ENCODE measurements at places on chromosomes 5 and 9.

GRCh38 chr5:110104726-110105669 is 415.3 kb downstream of the MAN2A1 start:
- no peak for DNase-seq

- no peak for DNase-seq
Measured at GRCh38 chr9:13445103-13445500, 165.6 kb upstream of the MPDZ start.

DNA sequence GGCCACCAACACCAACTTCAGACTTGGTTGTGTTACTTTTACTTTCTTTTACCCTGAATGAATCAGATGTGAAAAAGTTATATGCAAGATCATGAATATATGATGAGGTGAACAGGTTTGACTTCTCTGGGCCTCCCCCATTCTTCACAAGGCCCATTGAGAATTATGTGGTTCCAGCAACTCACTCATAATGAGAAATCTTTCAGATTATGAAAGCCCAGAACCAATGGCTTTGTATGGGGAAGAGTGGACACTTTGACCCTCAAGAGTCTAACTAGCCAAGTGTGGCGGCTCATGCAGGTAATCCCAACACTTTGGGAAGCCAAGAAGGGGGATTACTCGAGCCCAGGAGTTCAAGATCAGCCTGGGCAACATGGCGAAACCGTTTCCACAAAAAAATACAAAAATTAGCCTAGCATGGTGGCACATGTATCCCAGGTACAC is 16.1 kb upstream of the LNPEP start:
- DNase-seq, result no peak

- DNase-seq, result no peak
Measured at GRCh38 chr5:9641806-9642355, 11.7 kb upstream of the TAS2R1 start.

- no peak for DNase-seq
Measured at GRCh38 chr9:88808761-88809354, 182.4 kb upstream of the S1PR3 start.

DNA sequence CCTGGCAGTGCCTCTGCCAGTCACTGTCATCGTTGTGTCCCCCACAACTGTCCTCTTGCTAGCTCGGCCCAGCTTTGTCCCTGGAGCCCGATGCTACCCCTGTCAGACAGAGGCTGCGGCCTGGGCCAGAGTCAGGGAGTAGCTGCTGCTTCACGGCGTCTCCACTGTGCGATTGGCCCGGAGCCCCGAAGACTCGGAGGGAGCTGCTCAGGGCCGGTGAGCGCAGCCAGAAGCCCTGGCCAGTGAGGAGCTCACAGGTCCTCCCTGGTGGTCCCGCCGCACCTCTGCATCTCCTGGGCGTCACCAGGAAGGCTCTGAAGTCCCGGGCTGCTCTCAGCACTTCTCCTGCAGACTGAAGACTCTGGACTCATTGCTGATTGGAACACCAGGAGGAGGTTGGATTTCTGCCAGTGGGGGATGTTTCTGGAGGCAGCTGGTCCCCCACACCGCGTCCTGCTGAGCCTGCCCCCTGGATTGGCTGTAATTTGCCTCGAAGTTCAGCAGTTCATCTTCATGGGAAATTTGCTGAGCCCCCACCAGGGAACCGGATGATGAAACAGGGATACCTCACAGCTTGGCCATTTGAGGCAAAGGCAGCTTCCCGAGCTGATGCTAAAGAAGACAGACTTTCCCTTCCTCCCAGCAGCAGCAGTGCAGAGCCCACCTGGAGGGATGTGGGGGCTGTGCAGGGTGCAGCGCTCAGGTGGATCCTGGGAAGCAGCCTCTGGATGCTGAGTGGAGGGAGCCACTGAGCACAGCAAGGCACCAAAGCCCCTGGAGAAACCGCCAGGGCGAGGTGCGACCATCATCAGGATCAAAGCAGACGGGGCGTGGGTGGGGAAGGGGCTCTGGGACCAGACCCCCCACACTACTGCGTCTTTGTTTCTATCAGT is 45.6 kb downstream of the USP20 start:
- DNase-seq, result no peak

DNA sequence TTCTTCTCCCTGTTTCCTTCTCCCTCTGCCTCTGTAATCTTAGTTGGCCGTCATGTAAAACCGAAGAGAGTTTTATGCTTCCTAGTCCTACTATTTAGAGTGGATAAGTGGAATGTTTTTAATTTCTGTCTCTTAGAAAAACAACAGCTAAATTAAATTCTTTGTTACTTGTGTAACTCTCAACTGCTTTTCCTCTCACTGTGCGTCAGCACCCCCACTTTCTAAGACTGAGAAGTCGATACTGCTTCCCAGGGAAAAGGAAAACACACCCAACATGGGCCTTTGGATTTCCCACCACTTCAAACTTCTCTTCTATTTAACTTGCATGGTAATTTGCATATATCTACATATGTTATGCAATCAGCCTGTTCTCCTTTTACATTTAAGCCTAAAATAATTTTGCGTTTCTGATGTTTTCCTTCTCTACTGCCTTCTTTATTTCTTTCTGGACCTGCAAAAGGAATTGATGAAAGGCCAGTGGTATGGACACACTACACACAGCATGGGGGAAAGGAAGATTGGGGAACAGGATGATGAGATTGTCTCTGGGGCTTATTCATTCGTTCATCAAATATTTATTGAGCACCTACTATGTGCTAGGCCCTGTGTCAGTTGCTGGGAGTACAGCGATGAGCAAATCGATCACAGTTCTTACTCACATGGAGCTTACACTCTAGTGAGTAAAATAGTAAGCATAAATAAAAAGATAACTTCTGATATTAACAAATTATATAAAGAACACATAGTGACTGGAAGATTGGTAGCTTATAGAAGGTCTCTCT is 52.5 kb upstream of the CTNNA1 start:
- DNase-seq, result no peak

DNA sequence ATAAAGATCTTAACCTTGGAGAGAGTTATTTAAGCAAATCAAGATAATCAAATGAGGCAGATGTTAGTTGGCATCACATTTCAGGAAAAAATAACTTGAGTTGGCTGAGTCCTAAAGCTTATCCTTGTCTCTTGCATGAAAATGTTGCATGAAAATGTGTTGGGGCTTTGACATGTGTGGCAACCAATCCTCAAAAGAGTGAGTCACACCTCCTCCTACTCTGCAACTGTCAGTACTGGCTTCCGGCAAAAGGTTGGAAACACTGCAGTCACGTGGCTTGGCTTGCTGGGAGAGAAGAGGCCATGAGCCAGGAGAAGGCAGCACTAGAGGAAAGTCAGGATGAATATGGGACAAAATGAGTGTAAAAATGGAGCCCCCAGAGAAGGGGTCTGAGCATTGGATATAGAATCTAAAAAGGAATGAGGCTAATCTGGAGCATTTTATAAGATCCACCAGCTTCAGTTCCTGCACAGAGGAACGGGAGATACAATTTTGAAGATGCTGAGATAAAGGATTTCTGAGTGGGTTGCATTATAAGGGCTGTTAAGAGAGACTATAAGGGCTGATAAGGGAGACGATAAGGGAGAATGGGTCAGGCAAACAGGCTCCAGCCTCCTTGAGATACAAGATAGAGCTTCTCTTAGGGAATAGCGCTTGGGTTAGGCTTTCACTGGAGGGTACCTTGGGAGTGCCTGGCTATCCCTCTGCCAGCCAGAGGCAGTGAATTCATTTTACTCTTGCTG is 43.1 kb downstream of the SPATA31D1 start:
- DNase-seq, result no peak

- no peak for DNase-seq
Measured at GRCh38 chr9:135050072-135050990, 37.1 kb upstream of the OLFM1 start.

GRCh38 chr5:9196403-9197227 is 349.3 kb downstream of the SEMA5A start:
- no peak for DNase-seq

DNA sequence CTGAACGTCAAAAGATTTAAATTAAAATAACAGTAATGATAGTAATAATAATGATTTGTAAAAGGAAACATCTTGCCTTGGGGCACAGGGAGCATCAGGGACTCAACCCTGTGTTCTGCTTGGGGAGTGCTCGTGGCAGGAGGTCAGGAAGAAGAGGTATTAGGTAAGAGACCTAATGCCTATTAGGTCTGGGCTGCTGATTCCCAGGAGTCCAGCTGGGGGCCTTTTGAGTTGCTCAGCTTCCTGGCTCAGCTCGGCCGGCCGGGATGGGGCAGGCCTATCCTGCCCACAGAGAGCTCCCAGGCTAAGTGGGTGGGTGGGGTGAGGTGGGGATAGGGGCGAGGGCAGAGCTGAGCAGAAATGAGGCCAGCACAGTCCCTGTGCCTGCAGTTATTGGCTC is 17.5 kb downstream of the LMX1B start:
- no peak for DNase-seq

GRCh38 chr9:2816476-2817141 is 27.3 kb downstream of the PUM3 start:
- DNase-seq, result no peak

GRCh38 chr5:167965710-167966109 is 325.7 kb upstream of the WWC1 start:
- DNase-seq, result no peak

DNA sequence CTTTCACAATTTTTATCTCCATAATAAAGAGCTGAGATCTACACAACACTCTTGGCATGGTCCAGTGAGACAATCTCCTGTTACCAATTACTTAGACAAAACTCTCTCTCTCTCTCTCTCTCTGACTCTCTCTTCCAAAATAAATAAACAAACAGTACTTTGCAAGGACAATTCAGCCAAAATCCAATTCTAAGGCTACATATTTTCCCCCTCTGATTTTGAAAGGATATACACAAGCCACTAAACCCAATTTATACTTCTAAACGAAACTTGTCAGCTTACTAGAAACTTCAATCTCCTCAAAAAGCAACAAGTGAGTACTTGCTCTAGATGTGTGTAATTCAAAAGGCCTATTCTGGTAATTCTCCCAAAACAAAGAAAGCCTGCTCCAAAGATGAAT is 26.3 kb upstream of the TNPO1 start:
- no peak for DNase-seq

GRCh38 chr5:36006163-36006562 is 15.0 kb upstream of the UGT3A1 start:
- DNase-seq, result no peak

DNA sequence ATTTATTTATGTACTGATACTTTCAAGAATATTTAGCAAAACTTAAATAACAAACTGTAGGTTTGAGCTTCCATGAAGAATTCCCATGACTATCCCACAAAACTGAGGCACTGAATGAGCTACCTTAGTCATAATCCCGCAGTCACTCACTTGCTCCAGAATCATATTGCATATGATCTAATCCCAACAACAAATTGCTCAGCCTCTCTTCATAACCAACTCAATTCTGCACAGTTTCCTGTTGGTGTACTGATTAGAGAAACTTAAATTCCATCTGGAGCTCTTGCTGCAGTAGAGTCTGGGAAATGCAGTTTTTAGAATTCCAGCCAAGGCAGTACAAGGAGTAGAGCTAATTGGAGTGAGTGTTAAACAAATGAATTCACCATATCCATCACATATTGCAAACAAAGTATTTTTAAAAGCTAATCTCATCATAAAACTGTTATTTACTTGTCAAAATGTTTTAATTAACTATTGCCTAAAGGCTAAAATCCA is 35.7 kb upstream of the CDH18 start:
- no peak for DNase-seq

DNA sequence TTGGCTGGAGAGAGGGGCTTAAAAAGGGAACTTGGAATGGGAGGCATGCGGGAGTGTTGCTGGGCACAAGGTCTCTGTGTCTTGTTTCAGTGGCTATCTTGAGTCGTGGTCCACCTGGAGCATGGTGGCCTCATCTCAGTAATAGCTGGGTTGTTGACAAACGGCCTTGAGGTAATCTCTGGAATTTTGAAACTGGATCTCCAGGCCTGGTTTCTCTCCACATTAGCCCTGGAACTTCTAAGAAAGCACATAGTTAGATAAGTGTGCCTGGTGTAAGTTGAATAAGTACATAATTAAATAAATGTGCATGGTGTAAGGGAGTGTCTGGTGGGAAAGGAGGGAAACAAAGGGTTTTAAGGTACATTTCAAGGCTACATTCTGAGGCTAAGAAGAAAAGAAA is 62.2 kb downstream of the INIP start:
- DNase-seq, result no peak

GRCh38 chr9:98168153-98168780 is 24.2 kb downstream of the CORO2A start:
- no peak for DNase-seq

GRCh38 chr5:56686337-56687195 is 128.8 kb upstream of the MAP3K1 start:
- DNase-seq, result no peak

DNA sequence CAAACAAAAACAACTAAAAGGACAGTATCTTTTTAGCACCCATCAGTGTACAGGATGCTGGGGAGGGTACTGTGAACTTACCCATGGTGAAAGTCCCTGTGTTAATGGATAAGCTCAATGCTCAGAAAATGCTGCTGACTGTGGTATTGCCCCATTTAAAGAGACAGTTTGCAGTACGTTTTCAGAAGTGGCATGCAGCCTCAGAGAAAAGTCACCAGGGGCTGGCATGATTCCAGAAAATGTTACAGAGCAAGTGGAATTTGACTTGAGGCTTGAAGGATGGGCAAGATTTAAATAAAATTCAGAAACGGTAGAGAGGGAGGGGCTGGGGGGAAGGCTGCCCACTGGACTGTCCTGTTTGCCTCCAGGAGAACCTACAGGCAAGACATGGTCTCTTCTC is 7.2 kb downstream of the S1PR3 start:
- no peak for DNase-seq

- no peak for DNase-seq
Measured at GRCh38 chr5:77211691-77212047, 1.2 kb downstream of the PDE8B start.

- DNase-seq, result no peak
Measured at GRCh38 chr5:34844999-34845398, 6.0 kb downstream of the TTC23L start.

GRCh38 chr9:18438300-18438925 is 35.5 kb upstream of the ADAMTSL1 start:
- no peak for DNase-seq

- no peak for DNase-seq
Measured at GRCh38 chr9:77673941-77674791, 26.0 kb upstream of the GNA14 start.

GRCh38 chr9:125493384-125493783 is 213.6 kb downstream of the MAPKAP1 start:
- no peak for DNase-seq

DNA sequence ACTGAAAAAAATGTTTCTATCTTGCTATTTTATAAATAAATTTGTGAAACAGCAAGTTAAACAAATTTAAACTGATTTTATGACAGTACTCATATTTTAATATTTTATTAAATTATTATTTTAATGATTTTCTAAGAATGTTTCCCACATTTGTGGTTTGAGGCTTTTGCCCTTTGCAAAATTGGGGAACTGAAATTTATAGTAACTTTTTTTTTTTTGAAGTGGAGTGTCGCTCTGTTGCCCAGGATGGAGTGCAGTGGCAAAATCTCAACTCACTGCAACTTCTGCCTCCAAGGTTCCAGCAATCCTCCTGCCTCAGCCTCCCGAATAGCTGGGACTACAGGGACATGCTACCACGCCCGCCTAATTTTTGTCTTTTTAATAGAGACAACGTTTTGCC is 7.2 kb upstream of the ADGRV1 start:
- no peak for DNase-seq

GRCh38 chr9:130599625-130600024 is 20.2 kb downstream of the FUBP3 start:
- DNase-seq, result no peak

GRCh38 chr9:90808890-90809685 is 7.5 kb downstream of the SYK start:
- DNase-seq, result no peak

All from stimulated activated effector memory CD8-positive, alpha-beta T cell treated with anti-CD3 and anti-CD28 coated beads, Interleukin-12 subunit alpha, Interleukin-12 subunit beta, amount 100 ng/mL, for 72 hours (primary cell).